ENCODE measurements at places on chromosomes 7 and 10. TPM values are rescaled to one million over a fixed set of nuclear protein-coding genes. Genes with fewer than 3 reads are reported as not detected.

AP4M1 gene
- total RNA-seq = 11.2 TPM

MYO3A gene
- 3.4 TPM for total RNA-seq

C10orf62 gene
- total RNA-seq = 1.3 TPM

ABCC2 gene
- 1.3 TPM for total RNA-seq

MOGAT3 gene
- not detected for total RNA-seq

SLC18A3 gene
- not detected for total RNA-seq

OR2A42 gene
- total RNA-seq = not detected

TLX1 gene
- total RNA-seq = 0.52 TPM

FFAR4 gene
- 2.3 TPM for total RNA-seq

CHAT gene
- not detected for total RNA-seq

MYL7 gene
- total RNA-seq = not detected

MCM10 gene
- total RNA-seq = 0.26 TPM

GRCh38 chr7:40102897-40103296, 31.5 kb downstream of the MPLKIP start:
- no peak for DNase-seq

DNA sequence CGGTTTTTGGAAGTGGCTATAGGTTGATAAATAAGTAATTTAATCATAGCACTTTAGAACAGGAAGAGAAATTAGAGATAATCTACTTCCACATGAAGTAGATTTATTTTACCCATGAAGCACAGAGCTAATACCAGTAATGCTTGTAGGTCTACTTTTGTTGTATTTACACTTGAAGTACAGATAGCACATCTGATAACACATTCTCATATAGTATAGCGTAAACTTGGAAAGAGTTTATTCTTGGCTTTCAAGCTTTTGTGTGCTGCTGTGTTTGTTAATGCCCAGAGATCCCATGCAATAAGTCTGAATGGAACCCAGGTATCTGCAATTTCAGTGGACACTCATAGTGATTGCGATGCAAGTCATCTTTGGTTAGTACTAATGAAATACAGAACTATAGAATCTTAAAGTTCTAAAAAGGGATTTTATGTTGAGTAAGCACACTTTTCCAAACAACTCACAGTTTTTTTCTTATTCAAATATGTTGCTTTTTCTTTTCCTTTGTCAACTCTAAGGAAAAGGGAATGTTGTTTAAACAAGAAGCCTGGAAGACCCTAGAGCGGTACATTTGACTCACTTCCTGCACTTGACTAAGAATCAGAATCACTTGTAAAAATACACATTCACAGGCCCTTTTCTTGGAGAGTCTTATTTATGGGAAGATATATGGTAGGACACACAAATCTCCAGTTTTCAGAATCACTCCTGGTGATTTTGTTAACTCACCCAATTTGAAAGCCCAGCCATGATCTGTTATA, 105.8 kb downstream of the GNAI1 start:
- no peak for DNase-seq

GRCh38 chr7:144777005-144777839, 58.6 kb downstream of the TPK1 start:
- no peak for DNase-seq

GRCh38 chr10:124911124-124912067, 30.5 kb upstream of the ZRANB1 start:
- no peak for DNase-seq

GRCh38 chr7:96121752-96122151, 200.1 kb downstream of the SLC25A13 start:
- DNase-seq = no peak

- DNase-seq = no peak
These were observed 507.4 kb downstream of the SORCS3 start for GRCh38 chr10:105148456-105148855.

GRCh38 chr7:144720710-144721109, 115.1 kb downstream of the TPK1 start:
- no peak for DNase-seq

GRCh38 chr10:1255118-1255517, 198.9 kb downstream of the WDR37 start:
- no peak for DNase-seq

- no peak for DNase-seq
These were observed 111.7 kb upstream of the CDK13 start for GRCh38 chr7:39838326-39838725.

GRCh38 chr10:130362308-130362761, 226.1 kb downstream of the GLRX3 start:
- DNase-seq = no peak

DNA sequence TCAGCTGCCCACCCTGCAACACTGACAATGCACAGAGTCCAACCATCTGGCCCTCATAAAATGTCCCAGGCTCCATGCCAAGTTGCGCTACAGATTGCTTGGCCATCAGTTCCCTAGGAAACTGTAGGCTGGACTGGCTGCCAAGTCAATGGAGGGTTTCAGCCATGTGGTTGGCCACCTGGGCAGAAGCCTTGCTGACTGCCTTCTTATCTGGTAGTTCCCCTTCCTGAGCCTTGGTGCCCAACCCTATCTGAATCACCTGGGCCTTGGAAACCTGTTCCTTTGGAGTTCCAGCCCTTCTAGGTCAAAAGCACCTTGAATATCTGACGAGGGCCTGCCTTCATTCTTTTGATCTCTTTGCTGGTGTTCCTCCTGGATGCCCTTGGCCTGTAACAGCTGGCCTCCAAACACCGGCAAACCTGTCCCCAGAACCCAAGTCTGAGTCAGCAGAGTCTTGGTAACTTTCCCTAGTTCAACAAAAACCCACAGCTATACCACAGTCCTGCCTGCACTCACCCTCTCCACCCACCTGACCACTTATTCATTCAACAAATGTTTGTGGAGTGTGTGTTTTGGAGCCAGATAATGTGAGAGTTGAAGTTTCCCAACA, 37.4 kb upstream of the KDM7A start:
- peak; percentile 90 for DNase-seq

DNA sequence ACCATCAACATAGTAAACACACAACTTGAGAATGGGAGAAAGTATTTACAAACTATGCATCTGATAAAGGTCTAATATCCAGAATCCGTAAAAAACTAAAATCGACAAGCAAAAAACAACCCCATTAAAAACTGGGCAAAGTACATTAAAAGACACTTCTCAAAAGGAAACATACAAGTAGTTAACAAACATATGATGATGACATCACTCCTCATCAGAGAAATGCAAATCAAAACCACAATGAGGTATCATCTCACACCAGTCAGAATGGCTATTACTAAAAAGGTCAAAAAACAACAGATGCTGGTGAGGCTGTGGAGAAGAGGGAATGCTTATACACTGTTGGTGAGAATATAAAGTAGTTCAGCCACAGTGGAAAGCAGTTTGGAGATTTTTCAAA, 125.1 kb downstream of the TFPI2 start:
- DNase-seq = no peak

- DNase-seq = no peak
These were observed 140.5 kb downstream of the TWIST1 start for GRCh38 chr7:18976715-18977471.

DNA sequence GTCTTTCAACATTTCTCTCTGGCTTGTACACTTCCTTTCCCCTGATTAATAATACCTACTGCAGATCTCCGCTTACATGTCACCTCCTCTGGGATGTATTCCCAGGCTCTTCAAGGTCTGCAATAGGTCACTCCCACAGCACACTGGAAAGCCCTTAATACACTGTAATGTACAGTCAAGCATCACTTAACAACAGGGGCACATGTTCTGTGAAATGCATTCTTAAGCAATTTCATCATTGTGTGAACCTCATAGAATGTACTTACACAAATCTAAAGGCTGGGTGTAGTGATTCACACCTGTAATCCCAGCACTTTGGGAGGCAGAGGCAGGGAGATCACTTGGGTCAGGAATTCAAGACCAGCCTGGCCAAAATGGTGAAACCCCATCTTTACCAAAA, 1.9 kb downstream of the COX15 start:
- DNase-seq = no peak

DNA sequence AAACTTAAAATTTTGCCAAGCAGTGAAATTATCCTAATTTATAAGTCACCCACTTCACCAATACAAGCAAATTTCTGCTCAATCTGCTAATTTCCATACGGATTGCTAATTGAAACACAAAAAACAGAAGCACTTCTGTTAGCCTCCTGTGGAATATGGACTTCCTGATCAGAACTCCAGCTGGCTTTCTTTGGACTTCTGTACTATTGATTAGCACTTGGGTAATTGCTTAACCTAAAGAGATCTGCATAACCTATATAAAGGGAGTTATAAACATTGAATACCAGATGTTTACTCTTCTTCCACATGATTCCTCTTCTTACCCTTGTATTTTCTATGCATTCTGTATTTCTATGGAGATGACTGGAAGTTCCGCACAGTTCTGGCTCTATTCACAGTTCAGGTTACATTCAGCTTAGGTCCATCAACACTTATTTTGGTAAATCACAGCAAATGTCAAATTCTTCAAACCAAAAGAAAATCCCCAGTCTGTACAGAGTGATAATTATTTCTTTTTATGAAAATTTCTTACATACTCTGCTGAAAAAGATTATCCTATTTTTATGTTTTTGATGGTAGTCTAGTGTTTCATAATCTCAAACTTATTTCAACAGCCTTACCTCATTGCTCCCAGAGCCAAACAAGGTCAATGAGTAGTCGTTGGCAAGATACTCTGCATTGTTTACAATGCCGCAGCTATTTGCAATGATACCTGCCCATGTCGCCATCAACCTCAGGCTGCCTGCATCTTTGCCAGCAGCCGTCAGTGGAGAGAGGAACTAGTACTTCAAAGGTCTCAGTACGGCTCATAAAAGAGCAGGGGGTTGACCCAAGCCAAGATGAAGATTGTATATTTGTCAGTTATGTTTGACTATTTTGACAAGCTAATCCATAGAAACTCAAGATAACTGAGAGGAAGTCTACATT, 225.6 kb downstream of the AHR start:
- peak; percentile 74 for DNase-seq

GRCh38 chr7:102072636-102073209, 213.9 kb upstream of the SH2B2 start:
- no peak for DNase-seq

DNA sequence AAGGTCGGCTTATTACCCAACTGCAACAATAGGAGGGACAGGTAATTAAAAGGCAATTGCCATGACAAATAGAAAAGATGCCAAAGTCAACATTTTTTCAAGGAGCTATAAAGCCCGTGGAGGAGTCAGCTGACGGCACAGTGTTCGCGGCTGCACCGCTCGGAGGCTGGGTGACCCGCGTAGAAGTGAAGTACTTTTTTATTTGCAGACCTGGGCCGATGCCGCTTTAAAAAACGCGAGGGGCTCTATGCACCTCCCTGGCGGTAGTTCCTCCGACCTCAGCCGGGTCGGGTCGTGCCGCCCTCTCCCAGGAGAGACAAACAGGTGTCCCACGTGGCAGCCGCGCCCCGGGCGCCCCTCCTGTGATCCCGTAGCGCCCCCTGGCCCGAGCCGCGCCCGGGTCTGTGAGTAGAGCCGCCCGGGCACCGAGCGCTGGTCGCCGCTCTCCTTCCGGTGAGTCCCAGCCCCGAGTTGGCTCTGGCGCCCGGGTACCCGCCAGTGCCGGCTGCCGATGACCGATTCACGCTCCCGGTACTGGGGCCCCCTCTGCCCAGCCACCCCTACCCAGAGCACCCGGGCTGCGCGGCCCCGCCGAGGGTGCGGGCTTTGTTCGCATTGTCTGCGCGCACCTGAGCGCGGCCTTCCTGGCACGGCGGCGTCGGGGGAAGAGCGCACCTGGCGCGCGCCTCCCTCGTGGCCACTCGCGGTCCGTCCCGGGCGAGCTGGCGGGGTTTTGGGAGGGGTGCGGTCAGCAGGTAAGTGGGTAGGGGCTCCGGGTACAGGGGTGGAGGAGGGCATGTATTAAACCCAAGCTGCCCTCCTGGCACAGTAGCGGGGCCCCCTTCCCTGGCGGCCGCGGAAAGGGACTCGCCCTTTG, at the start of gene VWA2:
Gene VWA2, plus strand, starts transcription at position 138 of the 877 bp plus-strand sequence. CDS start 9,460 bp downstream, outside the sequence.
- peak; percentile 87 for DNase-seq

GRCh38 chr7:132869166-132869861, 212.6 kb downstream of the CHCHD3 start:
- DNase-seq = no peak

DNA sequence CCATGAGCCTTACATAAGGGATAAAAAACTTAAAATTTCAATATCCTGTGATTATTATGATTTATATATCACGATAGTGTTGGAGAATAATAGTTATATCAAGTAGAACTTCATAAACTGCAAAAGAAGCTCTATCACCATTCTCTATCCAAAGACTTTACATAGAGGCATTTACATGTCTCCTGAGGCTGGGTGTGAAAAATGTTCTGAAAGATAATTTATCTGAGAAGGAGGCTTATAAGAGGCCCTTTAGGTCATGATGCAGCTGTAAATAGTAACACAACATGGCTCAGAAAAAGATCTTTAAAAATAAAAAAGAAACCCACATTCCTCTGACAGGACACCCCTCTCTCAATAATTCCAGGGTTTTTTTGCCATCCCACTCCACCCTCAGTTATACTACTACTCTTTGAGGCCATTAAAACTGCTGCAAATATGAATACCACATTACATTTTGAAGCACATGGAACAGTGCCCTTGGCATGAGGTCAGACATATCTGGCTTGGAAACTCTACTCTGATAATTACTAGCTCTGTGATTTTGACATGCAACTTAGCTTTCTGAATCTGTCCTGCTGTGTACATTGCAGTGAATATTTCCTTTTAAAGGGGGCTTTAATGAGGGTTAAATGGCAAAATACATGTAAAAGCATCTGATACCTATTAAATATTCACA, 55.5 kb downstream of the SLC16A12 start:
- DNase-seq = peak; percentile 60

DNA sequence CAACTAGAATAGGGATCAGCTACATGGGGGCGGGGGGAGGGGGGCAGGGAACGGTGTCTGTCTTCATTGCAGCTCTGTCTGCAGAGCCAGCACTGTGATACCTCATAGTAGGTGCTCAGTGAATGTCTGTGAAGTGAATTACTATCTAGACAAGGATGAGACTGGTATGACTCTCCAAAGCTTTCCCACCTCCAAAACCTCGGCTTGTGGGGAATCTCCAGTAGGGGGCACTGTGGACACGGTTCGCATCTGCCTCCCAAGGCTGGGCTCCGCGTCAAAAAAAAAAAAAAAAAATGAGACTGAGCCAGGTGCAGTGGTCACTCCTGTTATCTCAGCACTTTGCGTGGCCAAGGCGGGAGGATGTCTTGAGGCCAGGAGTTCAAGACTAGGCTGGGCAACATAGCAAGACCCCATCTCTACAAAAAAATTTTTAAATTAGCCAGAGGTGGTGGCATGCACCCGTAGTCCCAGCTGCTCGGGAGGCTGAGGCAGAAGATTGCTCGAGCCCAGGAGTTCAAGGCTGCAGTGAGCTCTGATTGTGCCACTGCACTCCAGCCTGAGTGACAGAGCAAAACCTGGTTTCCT, 9.6 kb downstream of the TRIM56 start:
- peak; percentile 38 for DNase-seq

All from body of pancreas (tissue), 4 donors.